Stimulated activated CD4-positive, alpha-beta T cell treated with anti-CD3 and anti-CD28 coated beads, Interleukin-1b, Interleukin-23, amount 100 ng/mL, for 24 hours (primary cell): ENCODE measurements at places on chromosomes 7 and 10.

DNA sequence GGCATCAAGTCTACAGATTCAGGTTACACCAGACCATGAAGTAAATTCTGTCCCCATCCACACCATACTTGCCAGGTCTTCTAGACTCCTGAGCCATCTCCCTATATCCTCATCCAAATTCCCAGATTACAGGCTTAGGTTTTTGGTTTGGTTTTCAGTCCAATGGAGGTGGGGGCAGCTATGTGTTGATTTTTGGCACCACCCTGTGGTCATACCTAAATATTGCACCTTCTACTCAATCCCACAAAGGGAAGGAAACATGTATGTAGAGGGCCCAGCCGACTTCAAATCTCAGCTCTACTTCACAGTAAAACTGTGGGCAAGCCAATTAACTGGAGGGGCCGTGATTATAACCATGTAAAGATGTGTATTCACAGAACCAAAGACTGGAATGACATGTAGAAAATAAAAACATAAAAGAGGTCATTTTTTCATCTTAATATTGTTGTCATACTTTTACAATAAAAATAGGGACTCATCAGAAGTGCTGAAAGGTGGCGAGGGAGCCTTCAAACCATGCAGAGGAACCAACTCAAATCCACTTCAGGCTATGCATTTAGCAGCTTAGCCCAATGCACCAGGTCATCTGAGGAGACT lies 19.8 kb downstream of the ERCC6 start:
- no peak for DNase-seq

- DNase-seq = no peak
Observed at GRCh38 chr10:94097656-94098055, 103.9 kb downstream of the PLCE1 start.

DNA sequence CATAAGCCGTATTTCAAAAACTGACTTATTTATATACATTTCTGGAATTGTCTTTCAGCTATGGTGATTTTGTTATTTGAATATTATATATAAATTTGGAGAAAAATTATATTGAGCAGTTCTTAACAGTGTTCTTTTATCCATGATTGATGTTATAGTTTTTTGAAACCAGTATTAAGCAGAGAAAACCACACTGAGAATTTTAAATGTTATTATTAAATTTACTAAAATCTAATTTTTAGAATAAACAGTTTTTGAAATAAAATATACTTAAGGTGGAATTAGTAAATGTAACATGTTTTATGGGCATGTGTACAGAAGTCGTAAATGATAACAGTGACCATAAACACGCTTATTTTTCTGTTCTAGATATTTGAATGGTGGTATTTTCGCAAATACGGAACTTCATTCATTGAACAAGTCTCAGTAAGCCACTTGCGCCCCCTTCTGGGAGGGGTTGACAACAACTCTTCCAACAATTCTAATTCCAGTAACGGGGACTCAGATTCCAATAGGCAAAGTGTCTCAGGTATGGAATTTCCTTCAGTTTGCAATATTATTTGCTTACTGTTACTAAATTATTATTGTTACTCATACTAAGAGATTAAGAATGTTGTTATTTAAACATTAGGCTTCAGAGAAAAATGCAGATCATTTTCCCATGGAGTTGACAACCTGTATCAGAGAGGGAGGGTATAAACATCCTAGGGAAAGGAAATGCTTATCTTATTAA lies 166.1 kb downstream of the ST7 start:
- DNase-seq = peak; percentile 63

DNA sequence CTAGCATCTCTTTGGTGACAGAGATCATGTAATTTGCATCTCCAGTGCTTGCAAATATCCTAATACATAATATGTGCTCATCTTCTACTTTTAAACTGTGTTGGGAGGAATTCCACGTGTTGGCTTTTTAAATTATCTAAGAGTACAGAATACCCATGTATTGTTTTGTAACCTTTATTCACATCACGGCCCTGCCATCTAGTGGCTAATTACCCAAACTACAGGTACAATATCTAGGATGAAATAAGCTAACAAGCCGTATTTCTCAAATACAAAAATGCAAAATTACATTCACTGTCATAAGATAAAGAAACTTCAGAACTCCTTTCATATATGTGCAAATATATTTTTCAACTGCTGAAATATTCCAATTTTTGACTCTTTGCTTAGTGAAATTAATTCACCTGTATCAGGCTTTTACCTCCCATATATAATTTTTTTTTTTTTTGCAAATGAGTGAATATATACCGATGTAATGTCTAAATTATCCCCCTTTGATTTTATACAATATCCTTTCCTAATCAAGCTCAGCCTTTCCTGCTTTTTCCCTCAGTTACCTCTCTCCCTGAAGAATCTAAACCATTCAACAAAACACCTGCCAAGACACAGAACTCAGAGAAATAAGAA lies 30.3 kb upstream of the LSM8 start:
- peak; percentile 9 for DNase-seq

DNA sequence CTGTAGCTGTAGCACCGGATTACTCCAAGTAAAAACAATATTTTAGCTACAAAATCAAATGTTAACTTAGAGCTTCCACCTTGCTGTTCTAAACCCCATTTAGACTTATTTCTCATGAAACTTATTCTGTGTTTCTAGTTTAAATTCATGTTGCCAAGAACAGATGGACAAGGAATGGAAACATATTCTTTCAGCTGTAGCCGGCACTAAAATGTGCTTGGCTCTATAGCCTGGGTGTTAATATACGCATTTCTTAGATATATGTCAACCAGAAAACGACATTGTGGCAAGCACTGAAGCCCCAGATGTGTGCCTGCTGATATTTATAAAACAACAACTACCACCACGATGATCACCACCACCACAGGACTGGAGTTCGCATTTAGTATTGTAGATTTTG lies 190.3 kb upstream of the ETV1 start:
- DNase-seq = no peak

- no peak for DNase-seq
Observed at GRCh38 chr10:90939116-90939515, 18.2 kb upstream of the ANKRD1 start.

DNA sequence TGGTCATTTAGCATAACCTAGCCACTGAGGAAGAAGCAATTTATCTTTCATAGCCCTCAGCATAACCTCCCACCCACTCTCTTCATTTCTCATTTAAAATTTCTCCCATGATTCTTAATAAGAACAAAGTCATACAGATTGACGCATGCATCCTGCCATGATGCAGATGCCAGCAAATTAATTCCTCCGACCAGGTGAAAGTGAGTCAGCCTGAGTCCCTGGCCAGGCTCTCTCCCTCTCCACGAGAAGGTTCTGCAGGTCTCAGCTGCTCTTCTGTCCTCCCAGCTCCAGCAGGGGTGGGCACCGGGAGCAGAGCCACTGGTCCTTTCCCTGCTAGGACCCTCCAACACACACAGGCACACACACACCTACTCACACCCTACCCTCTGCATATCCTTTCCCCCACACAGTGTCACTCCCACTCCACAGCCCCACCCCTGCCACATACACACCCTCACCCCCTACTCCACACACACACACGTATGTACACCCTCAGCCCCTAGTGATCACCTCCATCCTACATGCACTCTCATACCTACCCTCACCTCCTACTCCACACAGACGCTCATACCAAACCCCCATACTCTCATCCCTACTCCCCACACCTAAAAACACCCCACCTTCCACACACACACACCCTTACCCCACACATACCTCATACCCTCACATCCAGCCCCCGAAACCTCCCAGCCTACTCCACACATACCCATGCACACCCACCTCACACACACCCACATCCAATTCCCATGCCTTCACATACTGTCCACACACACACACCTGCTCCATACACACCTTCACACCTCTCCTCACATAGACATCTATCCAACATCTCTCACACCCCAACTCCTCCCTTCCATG lies 78.0 kb downstream of the FAM13C start:
- DNase-seq = no peak

GRCh38 chr10:55629793-55630490 lies 731.1 kb downstream of the ZWINT start:
- no peak for DNase-seq

DNA sequence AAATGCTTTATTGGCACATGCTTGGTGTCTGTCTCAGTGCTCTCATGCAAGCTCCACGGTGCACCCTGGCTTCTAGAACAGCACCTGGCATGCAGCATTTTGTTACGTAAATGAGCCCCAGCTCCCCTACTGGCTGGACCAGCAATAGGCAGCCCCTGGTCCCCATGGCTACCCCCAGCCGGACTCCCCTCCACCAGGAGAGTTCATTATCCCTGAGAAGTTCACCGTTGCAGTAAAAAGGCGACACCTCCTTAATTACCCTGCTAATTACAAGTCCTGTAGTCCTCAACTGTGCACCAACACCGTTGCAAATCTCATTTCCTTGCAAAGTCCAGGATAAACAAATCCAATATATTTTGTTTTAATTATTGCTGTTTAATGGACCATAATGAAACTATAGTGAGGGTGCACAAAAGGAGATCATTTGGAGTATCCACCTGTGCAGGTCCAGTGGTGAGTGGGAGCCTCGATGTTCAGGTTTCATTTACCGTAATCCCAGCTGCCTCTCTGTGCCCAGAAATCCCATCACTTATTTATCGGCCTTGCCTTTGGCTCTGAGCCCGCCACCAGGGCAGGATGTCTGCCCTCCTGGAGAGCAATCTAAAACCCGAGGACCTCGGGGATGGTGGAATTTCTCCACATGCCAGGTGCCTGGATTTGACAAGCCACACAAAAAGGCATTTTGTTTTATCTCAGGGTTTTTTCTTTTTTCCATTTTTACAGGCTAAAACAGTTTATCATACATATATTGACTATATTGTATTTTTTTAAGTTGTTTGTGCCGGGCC lies 12.8 kb upstream of the DRGX start:
- DNase-seq = no peak

- DNase-seq = no peak
Observed at GRCh38 chr7:71716690-71717089, 584.7 kb downstream of the GALNT17 start.

GRCh38 chr10:4396401-4397283 lies 429.4 kb upstream of the AKR1E2 start:
- no peak for DNase-seq

DNA sequence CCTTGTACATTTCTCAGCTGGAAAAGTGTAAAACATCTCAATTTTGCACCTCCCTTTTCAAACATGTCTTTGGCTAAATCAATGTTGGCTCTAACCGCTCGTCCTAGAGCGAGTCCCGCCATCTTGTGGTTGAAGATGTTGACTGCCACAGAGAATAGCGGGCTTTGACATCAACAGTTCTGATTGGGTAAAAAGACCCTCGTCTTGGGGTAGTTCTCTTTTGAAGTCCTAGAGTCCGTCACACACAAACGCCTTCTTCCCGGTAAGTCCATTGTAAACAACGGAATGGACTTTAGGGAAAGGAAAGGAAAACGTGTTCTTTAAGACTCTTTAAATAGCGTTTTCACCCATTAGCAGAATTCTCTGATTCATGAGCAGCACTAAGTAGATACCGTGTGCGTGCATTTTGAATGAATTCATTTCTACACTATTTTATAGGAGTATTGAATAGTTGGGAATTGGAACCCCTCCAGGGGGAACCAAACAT lies 452 bp upstream of the RPP30 start:
- peak; percentile 5 for DNase-seq

DNA sequence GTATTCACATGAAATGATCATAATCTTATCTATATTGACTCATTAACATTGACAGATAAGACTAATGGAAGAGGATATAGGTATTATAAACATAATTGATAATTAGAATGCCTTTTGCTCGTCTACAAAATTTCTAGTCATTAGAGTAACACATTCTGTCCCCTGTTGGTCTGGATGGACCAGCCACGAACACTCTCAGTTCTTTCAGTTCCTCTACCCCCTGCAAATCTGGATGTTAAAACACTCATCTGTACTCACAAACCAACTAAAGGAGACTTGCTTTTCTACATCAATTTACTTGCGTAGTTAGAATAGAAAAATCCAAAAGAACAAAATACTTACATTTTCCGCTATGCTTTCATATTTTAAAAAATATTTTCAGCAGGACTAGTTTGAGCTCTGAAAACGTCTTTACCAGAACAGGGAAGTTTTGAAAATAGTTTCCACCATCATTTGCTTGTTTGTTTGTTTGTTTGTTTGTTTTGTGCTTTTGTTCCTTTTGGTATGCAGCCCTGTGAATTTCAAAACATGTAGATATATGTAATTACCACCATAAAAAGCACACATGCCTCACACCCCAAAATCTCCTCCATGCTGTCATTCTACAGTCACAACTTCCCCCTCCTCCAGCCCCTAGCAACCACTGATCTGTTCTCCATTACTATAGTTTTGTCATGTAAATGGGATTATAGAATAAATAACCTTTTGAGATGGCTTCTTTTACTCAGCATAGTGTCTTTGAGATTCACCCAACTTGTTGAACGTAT lies 103.8 kb downstream of the FZD1 start:
- DNase-seq = no peak

- DNase-seq = no peak
Observed at GRCh38 chr7:68313806-68314205, 1284.5 kb upstream of the AUTS2 start.

GRCh38 chr10:131169146-131169545 lies 142.4 kb downstream of the TCERG1L start:
- no peak for DNase-seq

- DNase-seq = no peak
Observed at GRCh38 chr7:69889338-69889975, 291.2 kb downstream of the AUTS2 start.

GRCh38 chr10:81847675-81848074 lies 27.3 kb upstream of the NRG3 start:
- DNase-seq = no peak

DNA sequence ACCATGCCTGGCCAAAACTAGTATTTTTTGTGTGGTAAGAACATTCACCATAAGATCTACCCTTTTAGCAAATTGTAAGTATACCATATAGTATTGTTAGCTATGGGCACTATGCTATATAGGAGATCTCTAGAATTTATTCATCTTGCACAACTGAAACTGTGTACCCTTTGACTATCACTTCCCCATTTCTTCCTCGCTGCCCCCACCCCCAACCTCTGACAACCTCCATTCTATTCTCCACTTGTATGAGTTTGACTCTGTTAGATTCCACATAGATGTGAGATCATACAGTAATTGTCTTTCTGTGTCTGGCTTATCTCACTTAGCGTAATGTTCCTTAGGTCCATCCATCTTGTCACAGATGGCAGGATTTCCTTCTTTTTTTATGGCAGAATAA lies 3.6 kb downstream of the CASP7 start:
- no peak for DNase-seq

DNA sequence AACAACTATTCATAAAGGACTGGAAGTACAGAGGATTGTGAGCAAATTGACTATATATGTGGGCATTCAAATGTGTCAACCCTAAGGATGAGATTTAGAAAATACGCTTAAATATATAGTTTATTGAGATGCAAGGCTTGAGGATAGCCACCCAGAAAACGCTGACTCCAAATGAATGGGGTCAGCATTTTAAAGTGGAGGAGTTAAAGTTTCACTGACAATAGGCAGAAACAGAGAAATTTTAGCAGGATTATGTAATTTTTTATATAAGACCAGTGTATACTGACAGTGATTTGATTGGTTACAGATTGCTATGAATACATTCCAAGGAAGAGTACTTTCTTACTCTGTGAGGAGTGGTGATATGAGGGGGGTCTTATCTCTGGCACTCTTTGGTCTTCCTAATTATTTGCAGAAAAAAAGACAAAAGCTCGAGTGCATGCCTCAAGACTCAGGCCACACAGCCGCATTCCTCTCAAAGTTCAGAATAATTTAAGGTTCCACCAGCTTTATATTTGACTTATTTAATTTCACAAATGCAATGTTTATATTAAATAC lies 38.6 kb upstream of the ARL4A start:
- no peak for DNase-seq

- no peak for DNase-seq
Observed at GRCh38 chr7:45416846-45417245, 157.3 kb upstream of the ADCY1 start.

GRCh38 chr7:101951757-101952156 lies 134.3 kb downstream of the CUX1 start:
- DNase-seq = no peak
